ENCODE measurements at places on chromosomes 7 and 10. TPM values are rescaled to one million over a fixed set of nuclear protein-coding genes. Genes with fewer than 3 reads are reported as not detected.
A peak's percentile ranks its signal among the peaks of the same experiment; 100 is the strongest.

Gene LRRC18
- total RNA-seq, result not detected

GRCh38 chr7:74709880-74710671 is 52.6 kb downstream of the GTF2I start:
- no peak for DNase-seq
- H3K36me3 ChIP-seq, result peaks cover 62% of the 10 kb centered on the region
- H3K27me3 ChIP-seq, result no peaks in the 10 kb centered on the region
- H3K27ac ChIP-seq, result no peak overlapping the region

Gene SNCG
- total RNA-seq, result not detected

- no peaks in the 10 kb centered on the region for H3K36me3 ChIP-seq
- H3K4me3 ChIP-seq, result no peak overlapping the region
- H3K4me1 ChIP-seq, result no peaks in the 10 kb centered on the region
- H3K27ac ChIP-seq, result no peak overlapping the region
- no peaks in the 10 kb centered on the region for H3K27me3 ChIP-seq
- no peak for DNase-seq
Observed at GRCh38 chr7:145511004-145511403, 605.6 kb upstream of the CNTNAP2 start.

DNA sequence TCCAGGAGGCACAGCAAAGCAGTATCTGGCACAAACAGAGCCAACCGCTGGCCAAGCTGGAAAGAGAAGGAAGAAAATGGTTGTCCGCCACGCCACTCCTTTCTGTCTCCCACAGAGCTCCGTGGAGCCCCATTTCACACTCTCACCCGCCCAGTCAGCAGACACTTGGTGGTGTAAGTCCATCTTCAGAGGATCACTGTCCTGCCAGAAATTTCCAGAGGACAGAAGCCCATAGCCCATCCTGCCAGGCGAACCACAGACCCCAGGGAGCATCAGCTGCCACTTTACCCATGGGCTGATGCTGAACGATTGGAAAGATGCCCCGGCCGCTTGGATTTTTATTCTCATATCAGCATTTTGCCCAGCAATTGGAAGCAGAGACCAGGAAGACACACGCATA is 144.7 kb upstream of the LYZL2 start:
- H3K27me3 ChIP-seq, result no peaks in the 10 kb centered on the region
- no peaks in the 10 kb centered on the region for H3K4me1 ChIP-seq
- H3K36me3 ChIP-seq, result no peaks in the 10 kb centered on the region
- no peak overlapping the region for H3K4me3 ChIP-seq
- no peak overlapping the region for H3K27ac ChIP-seq
- DNase-seq, result no peak

GRCh38 chr10:59970396-59971368 is 64.3 kb upstream of the CCDC6 start:
- H3K27ac ChIP-seq, result no peak overlapping the region
- no peaks in the 10 kb centered on the region for H3K4me1 ChIP-seq
- no peaks in the 10 kb centered on the region for H3K36me3 ChIP-seq
- H3K4me3 ChIP-seq, result no peak overlapping the region
- no peak for DNase-seq
- no peaks in the 10 kb centered on the region for H3K27me3 ChIP-seq

Gene PTF1A
- total RNA-seq, result not detected

Gene AKR1D1
- total RNA-seq, result not detected

- H3K4me3 ChIP-seq, result no peak overlapping the region
- no peak overlapping the region for H3K27ac ChIP-seq
- H3K27me3 ChIP-seq, result no peaks in the 10 kb centered on the region
- no peaks in the 10 kb centered on the region for H3K36me3 ChIP-seq
- no peaks in the 10 kb centered on the region for H3K4me1 ChIP-seq
Observed at GRCh38 chr10:66835400-66835799, 90.4 kb upstream of the LRRTM3 start.

- peaks cover 3% of the 10 kb centered on the region for H3K36me3 ChIP-seq
- no peaks in the 10 kb centered on the region for H3K4me1 ChIP-seq
- H3K27me3 ChIP-seq, result peaks cover 9% of the 10 kb centered on the region
- no peak for DNase-seq
- H3K27ac ChIP-seq, result no peak overlapping the region
Observed at GRCh38 chr7:73948287-73948686, 79.7 kb upstream of the ELN start.

Gene MYL10
- not detected for total RNA-seq

GRCh38 chr7:108363659-108364058 is 92.6 kb downstream of the NRCAM start:
- no peak overlapping the region for H3K4me3 ChIP-seq
- no peaks in the 10 kb centered on the region for H3K36me3 ChIP-seq
- H3K4me1 ChIP-seq, result peaks cover 9% of the 10 kb centered on the region

DNA sequence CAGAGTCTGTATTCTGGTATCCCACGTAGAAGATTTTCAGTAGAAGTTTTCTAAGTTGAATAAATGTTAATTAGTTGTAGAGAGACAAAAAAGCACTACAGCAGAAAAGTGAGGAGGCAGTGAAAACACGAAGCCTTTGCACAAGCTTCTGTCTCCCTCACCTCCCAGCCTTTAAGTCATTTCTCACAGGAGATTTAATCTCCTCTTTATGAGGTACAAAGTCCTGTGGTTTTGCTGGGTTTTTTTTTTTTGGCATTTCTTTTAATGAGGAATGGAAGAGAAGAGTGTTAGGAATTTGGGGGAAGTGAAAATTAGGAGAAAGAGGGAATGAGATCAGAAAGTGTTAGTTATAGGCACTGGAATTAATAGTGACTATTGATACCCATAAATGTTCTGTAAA is 21.5 kb downstream of the SPAG6 start:
- DNase-seq, result no peak
- no peaks in the 10 kb centered on the region for H3K36me3 ChIP-seq
- peaks cover 4% of the 10 kb centered on the region for H3K27me3 ChIP-seq
- H3K4me3 ChIP-seq, result no peak overlapping the region

Gene SLC13A1
- total RNA-seq, result not detected

DNA sequence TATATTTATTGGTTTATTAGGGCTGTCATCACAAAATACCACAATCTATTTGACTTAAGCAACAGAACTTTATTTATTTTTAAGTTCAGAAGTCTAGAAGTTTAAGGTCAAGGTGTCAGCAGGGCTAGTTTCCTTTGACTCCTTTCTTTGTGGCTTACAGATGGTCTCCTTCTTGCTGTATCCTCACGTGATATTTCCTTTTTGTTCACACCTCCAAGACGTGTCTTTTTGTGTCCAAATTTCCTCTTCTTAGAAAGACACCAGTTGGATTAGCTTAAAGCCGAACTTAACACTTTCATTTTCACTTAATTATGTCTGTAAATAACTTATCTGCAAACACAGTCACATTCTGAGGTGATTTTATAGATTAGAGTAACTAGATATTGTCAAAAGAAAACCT is 631.4 kb upstream of the POT1 start:
- no peak overlapping the region for H3K4me3 ChIP-seq
- DNase-seq, result no peak
- no peaks in the 10 kb centered on the region for H3K4me1 ChIP-seq
- no peaks in the 10 kb centered on the region for H3K36me3 ChIP-seq
- H3K27ac ChIP-seq, result no peak overlapping the region
- no peaks in the 10 kb centered on the region for H3K27me3 ChIP-seq

DNA sequence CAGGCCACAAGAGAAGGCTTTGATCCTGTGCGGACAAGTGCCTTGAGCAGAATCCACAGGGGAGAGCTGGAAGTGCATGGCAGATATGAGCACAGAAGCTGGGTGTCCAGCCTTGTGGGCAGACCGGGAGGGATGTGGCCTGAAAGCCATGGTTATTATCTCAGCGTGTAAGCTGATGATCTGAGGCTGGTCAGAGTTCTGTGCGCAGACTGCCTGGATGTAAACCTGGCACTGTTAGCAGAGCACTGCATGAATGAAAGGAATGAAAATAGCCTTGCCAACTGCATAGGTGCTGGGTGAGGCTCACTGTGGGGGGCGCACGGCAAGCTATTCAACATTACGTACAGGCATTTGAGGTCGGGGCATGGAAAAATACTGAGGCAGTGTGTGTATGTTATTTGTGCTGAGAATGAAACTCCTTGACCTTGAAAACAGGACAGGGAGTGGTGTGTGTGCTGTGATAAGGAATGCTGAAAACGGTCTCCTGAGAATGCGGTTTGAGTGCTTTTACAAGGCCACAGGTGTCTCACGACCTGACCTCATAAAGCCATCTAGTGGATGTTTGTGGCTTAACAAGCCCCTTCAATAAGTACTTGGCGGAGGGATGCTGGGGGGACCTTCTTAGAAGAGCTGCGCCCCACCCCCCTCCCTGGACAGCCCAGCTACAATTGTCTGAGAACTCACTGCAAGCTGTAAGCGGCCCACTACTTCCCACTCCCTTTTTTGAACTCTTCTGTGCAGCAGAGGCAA is 18.7 kb downstream of the AKR1C1 start:
- H3K36me3 ChIP-seq, result no peaks in the 10 kb centered on the region
- no peak overlapping the region for H3K27ac ChIP-seq
- peaks cover 3% of the 10 kb centered on the region for H3K4me1 ChIP-seq
- H3K4me3 ChIP-seq, result no peak overlapping the region
- peaks cover 2% of the 10 kb centered on the region for H3K27me3 ChIP-seq

- H3K4me3 ChIP-seq, result no peak overlapping the region
- H3K27ac ChIP-seq, result no peak overlapping the region
- no peaks in the 10 kb centered on the region for H3K4me1 ChIP-seq
Observed at GRCh38 chr7:79781716-79782115, 328.2 kb upstream of the MAGI2 start.

Gene OPN1SW
- total RNA-seq, result not detected

Gene AHR
- 33.4 TPM for total RNA-seq

DNA sequence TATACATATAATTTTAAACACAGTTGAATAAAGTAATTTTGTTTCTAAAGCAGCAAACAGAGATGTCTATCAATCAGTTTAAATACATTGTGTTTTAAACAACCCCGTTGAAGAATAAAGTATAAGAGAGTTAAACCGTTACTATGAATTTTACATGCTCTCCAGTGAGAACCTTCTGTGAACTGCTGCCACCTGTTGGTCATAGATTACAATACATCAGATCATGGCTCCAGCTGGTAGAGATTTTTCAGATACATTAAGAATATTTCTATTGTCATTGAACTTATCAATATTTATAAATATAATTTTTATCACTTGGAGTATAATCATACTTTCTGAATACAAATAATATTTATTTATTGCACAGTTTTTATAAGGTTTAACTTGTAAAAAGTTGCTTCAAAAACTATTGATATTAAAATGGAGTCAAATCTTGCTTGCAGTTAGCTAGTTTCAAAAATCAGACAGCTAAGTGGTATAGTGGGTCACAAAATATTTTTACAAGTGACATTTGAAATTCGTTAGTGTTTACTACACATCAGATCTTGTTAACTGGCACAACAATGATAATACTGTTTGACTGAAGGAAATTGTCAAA is 561.2 kb upstream of the PHF14 start:
- no peaks in the 10 kb centered on the region for H3K36me3 ChIP-seq
- no peaks in the 10 kb centered on the region for H3K27me3 ChIP-seq
- H3K4me1 ChIP-seq, result no peaks in the 10 kb centered on the region
- DNase-seq, result peak; percentile 31

DNA sequence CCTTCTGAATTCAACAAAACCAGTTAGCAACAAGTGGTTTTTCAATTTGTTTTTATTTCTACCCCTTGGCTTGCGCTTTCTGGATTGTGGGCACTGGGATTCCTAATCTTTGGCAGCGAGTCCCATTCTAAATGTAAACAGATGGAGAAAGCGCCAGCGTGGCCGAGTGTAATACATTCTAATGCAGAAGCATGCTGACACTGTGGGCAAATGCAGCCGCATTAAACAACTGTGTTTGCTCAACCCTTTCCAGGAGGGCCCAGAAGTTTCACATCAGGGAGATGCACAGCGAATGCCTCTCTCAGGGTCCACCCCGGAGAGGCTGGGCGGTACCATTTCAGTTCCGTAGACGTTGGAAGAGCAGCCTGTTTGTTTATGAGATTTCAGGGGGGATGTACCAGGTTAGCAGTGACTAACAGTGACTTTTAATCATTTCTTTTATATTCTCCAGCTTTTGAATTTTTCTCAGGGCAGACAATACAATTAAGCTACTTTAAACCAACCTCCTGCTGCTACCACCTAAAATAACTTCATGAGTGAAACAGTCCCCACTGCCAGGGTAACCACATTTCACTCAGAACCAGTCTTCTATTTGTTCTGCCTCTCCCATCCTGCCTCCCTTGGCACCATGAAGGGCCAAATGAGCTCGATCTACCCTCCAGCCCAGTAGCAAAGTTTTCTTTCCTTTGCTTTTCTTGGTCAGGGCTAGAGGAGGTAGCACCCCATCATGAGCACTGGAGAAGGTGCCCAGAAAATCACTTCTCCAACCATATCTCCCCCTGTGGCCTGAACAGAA is 164.2 kb upstream of the ITGB1 start:
- peaks cover 4% of the 10 kb centered on the region for H3K36me3 ChIP-seq
- no peaks in the 10 kb centered on the region for H3K27me3 ChIP-seq
- H3K27ac ChIP-seq, result no peak overlapping the region
